Bronchial epithelial cell (primary cell): ENCODE measurements at places on chromosomes 3 and 15.

DNA sequence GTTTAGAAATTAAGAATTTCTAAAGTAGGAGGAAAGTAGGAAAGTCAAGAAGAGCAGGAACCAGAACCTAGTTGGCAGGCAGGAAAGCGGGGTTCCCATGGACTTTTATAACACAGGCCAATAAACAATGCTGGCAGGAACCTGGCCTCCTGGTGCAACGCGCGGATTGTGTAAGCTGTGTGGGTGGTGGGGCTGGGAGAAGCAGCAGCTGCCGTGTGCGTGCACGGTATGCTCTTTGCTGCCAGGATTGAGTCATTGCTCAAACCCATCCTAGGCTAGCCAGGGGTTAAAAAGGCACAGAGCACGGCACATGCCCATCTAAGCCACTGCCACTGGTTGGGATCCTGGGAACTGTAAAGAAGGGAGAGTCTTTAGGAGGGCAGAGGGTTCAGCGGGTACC is 209.9 kb upstream of the RGMA start:
- no peak for DNase-seq

GRCh38 chr3:81363816-81364215 is 397.6 kb downstream of the GBE1 start:
- no peak for DNase-seq

- no peak for DNase-seq
Observed at GRCh38 chr15:31554261-31554660, 227.6 kb downstream of the KLF13 start.

GRCh38 chr3:13896473-13897154 is 16.7 kb upstream of the WNT7A start:
- DNase-seq = peak; percentile 71

GRCh38 chr15:40409366-40409765 is 3.8 kb downstream of the IVD start:
- no peak for DNase-seq

- DNase-seq = no peak
Observed at GRCh38 chr3:108130236-108130635, 39.4 kb upstream of the CD47 start.

DNA sequence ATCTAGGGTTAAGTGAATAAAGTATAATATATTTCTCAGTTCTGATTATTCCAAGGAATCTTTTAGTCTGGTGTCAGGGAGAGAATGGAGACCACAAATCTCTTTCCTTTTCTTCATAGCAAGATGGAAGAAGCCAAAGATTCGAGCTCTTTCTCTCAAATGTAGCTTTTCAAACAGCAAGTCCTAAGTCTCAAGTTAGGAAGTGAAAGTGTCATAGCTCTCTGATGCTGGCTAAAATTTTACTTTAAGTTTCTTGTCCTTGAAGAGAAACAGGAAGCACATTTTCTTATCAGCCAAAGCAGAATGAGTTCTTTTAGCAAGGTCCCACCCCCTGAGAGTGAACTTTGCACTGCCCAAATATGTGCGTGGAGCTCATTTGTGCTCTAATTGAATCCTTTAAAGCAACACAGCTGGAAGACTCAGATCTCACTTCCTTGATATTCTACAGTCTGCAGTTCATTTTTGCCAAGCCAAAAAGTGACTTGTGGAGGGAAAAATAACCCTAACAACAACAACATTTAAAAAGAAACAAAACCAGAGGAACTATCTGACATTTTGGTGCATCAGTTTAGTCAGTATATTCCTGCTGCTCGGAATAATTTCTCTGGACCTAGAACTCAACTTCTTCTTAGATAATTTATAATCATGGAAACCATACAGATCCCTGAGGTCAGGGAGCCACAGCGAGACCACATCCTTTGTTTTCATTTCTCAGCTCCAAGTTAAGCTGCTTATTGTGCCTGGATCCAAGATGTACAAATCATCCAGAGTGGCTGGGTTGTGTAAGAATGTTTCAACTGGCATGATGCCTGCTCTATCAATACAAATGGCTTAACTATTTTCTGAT is 238.7 kb upstream of the P2RY1 start:
- peak; percentile 18 for DNase-seq

GRCh38 chr3:108122276-108122675 is 31.4 kb upstream of the CD47 start:
- no peak for DNase-seq

DNA sequence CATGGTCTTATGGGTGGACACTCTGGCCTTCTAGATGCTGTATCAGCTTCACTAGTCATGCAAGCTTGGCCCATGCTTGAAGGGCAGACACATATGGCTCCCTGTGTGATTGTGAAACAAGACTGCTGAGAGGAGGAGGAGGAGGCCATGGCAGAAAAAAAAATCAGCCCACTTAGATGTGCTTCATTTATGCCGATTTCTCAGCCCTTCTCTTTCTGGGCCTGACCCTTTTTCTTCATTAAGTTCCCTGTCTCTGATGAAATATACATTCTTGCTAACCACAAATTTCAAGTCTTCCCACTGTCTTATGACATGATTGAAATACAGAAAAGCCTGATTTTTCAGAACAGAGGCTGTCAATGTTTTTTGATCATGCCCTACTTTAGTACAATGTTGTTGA is 213.0 kb upstream of the FEZF2 start:
- peak; percentile 41 for DNase-seq

DNA sequence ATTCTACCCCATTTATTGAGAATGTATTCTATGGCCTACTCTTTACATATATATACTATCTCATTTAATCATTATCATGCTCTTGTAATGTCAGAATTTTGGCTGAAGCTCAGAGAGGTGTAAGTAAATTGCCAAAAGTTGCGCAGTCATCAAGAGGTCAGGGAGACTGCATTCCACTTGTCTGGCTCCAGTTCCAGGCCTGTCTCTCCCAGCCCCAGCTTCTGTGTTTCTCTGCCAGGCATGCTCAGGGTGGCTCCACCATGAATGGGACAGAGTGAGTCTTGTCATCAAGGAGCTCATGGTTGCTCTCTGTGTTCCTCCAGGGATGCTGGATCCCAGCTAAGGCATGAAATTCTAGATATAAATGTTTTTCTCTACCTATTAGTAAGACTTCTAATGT is 635.1 kb upstream of the MDFIC2 start:
- no peak for DNase-seq

DNA sequence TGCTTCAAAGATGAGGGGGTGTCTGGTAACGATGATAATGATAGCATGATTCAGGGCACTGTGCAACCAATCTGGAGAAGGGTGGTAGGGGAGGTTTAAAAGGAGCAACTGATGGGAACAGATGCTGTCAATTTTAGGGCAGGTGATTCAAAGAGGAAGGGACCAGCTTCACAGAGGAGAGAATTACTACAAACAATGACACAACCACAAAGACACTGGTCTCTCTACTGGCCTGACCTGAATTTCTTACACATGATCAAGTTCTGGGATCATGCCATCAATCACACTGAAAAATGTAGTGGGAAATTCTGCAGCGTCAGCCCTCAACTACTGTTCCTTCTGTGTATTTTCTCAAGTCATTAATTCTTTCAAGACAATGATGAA is 2.6 kb upstream of the CDV3 start:
- DNase-seq = no peak

GRCh38 chr3:130609166-130609979 is 92.4 kb downstream of the COL6A6 start:
- no peak for DNase-seq

DNA sequence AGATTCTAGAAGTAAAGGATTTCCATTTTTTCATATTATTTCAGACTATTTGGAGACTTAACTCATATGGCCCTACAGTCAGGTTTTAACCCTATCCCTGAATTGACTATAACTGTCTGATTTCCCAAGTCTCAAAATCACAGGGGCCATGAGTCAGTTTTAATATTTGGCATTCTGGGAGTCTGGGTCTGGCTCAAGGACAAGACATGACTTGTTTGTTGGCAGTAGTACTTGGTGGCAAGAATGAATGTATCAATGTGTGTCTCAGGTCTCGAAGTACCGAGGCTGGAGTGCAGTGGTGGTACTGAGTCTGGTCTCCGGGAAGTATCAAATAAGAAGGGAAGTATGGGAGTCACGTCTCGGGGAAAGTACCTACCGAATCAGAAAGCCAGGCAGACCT is 10.8 kb downstream of the UMPS start:
- peak; percentile 95 for DNase-seq

DNA sequence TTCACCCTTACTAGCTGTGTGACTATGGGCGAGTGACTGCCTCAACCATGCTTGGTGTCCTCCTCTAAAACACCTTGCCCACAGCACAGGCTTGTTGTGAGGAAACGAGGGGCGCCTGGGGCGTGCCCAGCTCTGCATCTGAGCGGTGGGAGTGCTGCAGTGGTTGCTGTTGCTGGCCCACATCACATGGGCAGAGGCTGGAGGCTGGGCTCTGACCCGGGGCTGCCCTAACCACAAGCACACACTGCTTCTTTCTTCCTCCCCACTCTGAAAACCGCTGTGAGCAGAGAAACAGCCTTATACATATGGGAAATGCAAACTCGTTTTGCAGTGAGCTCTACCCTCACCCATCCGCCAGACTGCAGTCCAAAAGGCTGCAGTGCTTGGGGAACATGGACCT is 74.8 kb upstream of the RPL32 start:
- no peak for DNase-seq

DNA sequence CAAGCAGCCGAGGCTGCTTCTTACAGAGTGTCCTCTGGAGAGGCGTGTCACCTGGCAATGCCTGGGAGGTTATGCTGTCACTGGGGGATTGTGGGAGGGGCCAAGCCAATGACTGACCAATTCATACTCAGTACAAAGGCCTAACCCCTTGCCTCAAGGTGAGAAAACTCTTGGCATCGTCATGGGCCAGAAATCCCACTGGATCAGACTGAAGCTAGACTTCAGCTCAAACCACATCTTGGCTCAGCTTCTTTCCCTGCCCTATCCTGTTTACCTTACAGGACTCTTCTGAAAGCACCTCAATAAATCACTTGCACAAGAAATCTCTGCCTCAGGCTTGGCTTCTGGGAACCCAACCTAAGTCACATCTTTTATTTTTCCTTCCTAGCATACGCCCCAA is 9.5 kb downstream of the ANAPC13 start:
- DNase-seq = no peak

GRCh38 chr3:116474032-116474780 is 28.9 kb upstream of the LSAMP start:
- DNase-seq = no peak

- peak; percentile 75 for DNase-seq
Observed at GRCh38 chr15:39455471-39455991, 125.3 kb upstream of the THBS1 start.

GRCh38 chr15:42356851-42357250 is 2.5 kb upstream of the CAPN3 start:
- no peak for DNase-seq

- DNase-seq = no peak
Observed at GRCh38 chr3:57594576-57594975, 2.6 kb downstream of the ARF4 start.

- DNase-seq = no peak
Observed at GRCh38 chr15:57665939-57666338, 40.6 kb upstream of the POLR2M start.

GRCh38 chr15:73908030-73908821 is 18.0 kb upstream of the LOXL1 start:
- peak; percentile 48 for DNase-seq

DNA sequence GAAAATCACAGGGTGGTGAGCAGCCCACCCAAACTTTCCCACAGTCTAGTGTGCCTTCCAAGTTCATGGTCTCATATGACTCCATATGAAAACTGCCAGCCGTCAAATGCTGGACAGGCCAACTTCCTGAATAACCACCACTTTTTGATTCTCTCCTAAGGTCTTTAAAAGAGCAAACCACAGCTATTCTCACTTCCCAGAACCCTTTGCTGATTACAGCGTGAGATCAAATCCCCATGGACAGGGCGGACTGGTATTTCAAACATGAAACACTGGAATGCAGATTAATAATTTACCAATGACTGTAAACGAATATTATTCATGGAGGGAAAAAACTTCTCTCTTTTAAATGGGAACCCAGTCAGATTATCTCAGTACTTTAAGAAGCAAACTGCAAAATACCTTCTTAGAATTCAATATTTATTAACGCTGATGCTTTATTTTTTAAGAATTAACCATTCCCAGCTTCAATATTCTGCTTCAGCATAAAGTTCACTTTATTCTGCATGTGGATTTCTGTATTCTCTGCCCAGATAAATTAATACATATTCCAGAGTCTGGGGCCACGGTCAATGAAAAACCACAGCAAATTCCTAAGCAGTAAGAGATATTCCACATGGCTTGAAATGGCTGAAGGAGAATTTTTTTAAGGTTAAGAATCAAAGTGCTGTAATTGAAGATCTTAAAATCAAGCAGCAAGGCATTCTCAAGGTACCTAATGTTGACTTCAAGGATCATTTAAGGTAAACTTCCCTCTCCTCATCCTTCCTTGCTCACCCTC is 42.9 kb downstream of the MYO1E start:
- DNase-seq = no peak

- DNase-seq = no peak
Observed at GRCh38 chr3:170081079-170081741, 43.4 kb downstream of the GPR160 start.

DNA sequence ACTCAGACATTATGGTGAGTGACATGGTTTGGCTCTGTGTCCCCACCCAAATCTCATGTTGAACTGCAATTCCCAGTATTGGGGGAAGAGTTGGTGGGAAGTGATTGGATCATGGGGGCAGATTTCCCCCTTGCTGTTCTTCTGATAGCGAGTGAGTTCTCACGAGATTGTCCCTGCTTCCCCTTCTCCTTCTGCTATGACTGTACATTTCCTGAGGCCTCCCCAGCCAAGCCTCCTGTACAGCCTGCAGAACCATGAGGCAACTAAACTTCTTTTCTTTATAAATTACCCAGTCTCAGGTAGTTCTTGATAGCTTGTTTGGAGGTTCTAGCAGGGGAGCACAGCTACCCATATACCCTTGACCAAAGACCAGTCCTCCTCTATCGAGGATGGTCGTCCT is 45.9 kb downstream of the ADAM10 start:
- no peak for DNase-seq

DNA sequence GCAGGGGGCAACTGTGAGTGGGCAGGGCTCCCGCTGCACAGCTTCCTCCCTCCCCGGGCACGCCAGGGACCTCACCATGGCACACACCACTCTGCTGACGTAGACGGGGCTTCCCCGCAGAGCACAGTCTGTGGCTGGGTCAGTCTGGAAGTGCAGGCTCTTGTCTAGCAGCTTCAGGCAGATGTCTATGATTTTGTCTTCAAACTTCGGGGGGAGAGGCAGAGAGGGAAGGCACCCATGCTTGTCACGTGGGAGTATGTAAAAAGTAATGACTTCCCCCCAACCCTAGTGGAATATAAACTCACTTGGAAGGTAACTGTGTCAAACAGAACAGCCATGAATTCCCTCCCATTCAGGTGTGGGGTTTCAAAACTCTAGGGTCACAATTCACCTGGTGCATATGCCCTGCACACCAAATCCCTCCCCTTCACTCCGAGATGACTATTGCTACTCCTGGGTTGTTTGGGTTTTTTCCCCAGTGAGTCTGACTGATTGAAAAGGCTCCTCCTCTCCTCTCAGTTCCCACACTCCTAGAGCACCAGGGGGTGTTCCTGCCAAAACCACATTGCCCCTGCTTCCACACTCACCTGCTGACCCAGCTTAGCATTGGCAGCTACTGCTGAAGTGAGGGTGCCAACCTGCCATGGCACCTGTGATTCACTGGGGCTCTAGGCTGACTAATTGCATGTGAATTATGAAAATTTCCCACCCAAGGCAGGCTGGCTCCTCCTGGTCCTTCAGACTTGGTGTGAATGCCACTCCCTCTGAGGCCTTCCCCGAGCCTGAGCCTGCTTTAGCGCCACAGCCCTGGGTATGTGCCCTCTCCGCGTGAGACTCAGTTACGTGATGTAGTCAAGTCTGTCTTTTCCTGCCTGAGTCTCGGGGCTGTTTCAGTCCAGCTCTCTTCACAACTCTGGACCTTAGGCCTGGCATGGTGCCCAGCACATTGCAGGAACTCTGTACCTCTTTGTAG is 13.0 kb downstream of the TGM5 start:
- peak; percentile 94 for DNase-seq
